ENCODE measurements at places on chromosomes 3 and 15. TPM values are rescaled to one million over a fixed set of nuclear protein-coding genes. Genes with fewer than 3 reads are reported as not detected.

The FANCD2OS gene
- total RNA-seq, result not detected

The CALML4 gene
- 0.91 TPM for total RNA-seq

The AQP9 gene
- total RNA-seq, result 0.77 TPM

The FETUB gene
- total RNA-seq, result not detected

The CD86 gene
- total RNA-seq, result 3.6 TPM

The EPHB3 gene
- 5.0 TPM for total RNA-seq

The ACTRT3 gene
- total RNA-seq, result 0.55 TPM

The NMNAT3 gene
- 10.7 TPM for total RNA-seq

The FBXO40 gene
- total RNA-seq, result 245 TPM
